ENCODE measurements at places on chromosomes 11 and 22. TPM values are rescaled to one million over a fixed set of nuclear protein-coding genes. Genes with fewer than 3 reads are reported as not detected.

GRCh38 chr11:75174781-75175370 is 24.0 kb downstream of the SLCO2B1 start:
- no peak overlapping the region for H3K4me3 ChIP-seq
- H3K36me3 ChIP-seq, result peaks cover 13% of the 10 kb centered on the region
- peak; percentile 60 for DNase-seq
- no peaks in the 10 kb centered on the region for H3K27me3 ChIP-seq

GRCh38 chr22:17884084-17884483 is 109.8 kb upstream of the BID start:
- no peak overlapping the region for H3K27ac ChIP-seq
- no peaks in the 10 kb centered on the region for H3K27me3 ChIP-seq
- no peaks in the 10 kb centered on the region for H3K4me1 ChIP-seq
- H3K4me3 ChIP-seq, result no peak overlapping the region
- peaks cover 61% of the 10 kb centered on the region for H3K36me3 ChIP-seq
- no peak for DNase-seq

DNA sequence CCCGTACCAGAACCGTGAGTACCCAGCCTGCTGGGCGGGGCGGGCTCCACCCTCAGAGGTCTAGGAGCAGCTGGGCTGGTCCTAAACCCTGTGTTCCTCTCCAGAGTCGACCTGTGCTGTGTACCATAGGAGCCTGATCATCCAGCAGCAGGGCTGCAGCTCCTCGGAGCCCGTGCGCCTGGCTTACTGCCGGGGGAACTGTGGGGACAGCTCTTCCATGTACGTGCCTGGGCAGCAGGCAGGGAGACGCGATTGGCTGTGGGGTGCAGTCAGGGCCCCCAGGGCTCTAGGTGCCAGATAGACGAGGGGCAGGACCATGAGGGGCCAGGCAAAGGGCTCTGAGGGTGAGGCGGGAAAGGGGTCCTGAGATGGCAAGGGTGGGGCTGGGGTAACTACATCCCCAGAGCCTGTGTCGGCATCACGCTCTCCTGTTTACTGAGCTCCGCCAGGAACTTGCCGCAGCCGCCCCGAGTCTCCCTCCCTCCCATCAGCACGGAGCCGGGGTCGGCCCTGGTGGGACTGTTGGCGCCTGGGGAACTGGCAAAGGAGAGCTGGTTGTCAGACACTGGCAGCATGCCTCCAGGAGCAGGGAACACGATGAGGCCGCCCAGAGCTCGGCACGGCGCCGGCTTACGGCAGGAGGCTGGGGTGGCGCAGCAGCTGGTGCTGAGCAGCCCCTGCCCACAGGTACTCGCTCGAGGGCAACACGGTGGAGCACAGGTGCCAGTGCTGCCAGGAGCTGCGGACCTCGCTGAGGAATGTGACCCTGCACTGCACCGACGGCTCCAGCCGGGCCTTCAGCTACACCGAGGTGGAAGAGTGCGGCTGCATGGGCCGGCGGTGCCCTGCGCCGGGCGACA is 22.9 kb upstream of the MUC5B start:
- DNase-seq, result no peak
- no peak overlapping the region for H3K4me3 ChIP-seq
- peaks cover 42% of the 10 kb centered on the region for H3K27me3 ChIP-seq
- no peak overlapping the region for H3K27ac ChIP-seq
- H3K36me3 ChIP-seq, result no peaks in the 10 kb centered on the region

DNA sequence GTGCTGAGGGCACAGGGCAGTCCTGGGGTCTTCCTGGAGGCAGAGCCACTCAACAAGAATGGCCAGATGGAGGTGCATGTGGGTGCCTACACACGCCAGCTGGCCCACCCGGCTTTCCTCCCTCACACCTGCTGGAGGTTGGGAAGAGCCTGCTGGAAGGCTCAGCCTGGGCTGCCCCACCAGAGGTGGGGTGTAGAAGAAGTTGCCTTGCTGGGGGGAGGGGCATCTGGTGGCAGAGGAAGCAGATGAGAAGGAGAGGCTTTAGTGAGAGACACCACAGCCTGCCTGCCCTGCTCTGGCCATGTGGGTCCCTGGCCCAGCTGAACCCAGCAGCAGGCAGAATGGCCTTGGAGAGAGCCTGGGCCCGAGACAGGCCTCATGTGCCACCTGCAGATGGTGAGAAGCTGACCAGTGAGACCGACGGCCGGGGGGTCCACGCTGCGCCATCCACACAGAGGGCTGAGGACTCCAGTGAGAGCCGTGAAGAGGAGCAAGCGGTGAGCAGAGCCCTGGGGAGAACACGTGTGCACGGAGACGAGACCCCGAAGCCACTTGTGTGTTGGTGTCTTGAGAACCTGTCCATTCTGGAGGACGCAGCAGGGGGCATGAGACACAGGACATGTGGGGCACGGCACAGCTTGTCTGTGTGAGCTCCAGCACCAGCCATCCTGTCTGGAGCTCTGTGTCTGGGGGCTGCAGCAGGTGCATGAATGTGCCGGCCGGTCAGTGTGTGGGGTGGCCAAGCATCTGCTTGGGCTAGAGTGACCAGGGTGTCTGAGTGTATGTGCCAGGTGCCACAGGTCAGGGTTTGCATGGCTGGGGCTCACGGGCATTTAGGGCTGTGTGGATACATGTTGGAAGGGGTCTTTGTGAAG is 2.7 kb downstream of the B4GALNT4 start:
- no peak for DNase-seq
- H3K36me3 ChIP-seq, result no peaks in the 10 kb centered on the region
- no peaks in the 10 kb centered on the region for H3K4me1 ChIP-seq
- H3K27me3 ChIP-seq, result peaks cover 14% of the 10 kb centered on the region
- H3K27ac ChIP-seq, result no peak overlapping the region
- no peak overlapping the region for H3K4me3 ChIP-seq

GRCh38 chr11:13183094-13183825 is 94.3 kb upstream of the BMAL1 start:
- H3K27ac ChIP-seq, result no peak overlapping the region
- no peaks in the 10 kb centered on the region for H3K4me1 ChIP-seq
- no peaks in the 10 kb centered on the region for H3K36me3 ChIP-seq
- no peak overlapping the region for H3K4me3 ChIP-seq
- DNase-seq, result no peak

Gene SF3A1
- 196 TPM for total RNA-seq

DNA sequence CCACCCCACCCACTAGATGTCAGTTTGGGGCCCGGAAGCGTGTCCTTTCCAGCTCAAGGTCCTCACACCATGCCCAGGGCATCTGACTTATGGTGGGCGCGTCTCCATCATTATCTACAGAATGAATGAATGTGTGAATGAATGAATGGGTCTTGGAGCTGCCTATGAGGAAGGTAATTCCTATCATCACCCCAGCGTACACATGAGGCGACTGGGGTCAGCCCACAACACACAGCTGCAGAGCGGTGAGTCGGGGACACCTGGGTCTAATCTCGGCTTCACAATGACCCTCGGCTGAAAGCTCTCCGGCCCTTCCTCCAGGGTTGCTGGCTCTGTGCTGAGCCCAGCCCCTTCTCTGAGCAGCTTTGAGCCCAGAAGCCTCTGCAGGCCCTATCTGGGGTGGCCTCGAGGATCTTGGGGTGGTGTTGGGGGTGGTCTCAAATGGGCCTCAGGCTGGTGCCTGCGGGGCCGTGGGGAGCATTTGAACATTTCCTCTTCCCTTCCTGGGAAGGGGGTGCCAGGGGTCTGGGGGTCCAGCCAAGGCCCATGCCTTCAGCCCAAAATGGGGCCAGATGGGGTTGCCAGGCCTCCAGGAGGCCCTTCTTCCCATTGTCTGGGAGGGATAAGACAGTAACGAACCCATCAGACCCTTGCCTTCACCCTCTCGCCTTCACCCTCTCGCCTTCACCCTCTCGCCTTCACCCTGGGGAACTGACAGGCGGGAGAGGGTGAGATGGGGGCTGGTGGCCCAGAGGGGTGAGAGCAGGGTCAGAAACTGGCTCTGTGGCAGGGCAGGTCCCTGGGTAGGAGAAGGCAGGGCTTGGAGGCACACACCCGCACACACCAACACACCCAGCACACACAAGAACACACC is 82.4 kb downstream of the MYEOV start:
- H3K36me3 ChIP-seq, result no peaks in the 10 kb centered on the region
- H3K27ac ChIP-seq, result no peak overlapping the region
- no peaks in the 10 kb centered on the region for H3K27me3 ChIP-seq

- peaks cover 25% of the 10 kb centered on the region for H3K4me1 ChIP-seq
- peaks cover 2% of the 10 kb centered on the region for H3K27me3 ChIP-seq
- no peaks in the 10 kb centered on the region for H3K36me3 ChIP-seq
- H3K4me3 ChIP-seq, result no peak overlapping the region
- H3K27ac ChIP-seq, result no peak overlapping the region
- DNase-seq, result no peak
Measured at GRCh38 chr11:446891-447290, 3.2 kb upstream of the PTDSS2 start.

Gene XNDC1N
- total RNA-seq, result 6.8 TPM

Gene P4HA3
- total RNA-seq, result 0.91 TPM

DNA sequence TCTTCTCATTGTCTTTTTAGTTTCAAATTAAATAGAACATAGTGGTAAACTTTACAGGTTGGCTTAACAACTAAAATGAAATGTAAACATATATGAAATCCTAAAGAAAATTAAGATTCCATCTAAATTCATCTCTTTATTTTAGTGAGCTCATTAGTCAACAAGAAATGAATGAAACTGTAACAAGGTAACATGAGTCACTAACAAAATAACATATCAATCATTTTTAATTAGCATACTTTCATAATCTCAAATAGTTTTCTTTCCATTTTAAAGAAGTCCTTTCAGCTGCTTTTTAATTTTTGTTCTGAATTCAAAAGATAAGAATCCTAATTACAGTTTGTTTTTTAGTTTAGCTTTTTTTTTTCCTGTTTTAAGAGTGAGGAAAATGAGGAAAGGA is 688.6 kb upstream of the TENM4 start:
- no peaks in the 10 kb centered on the region for H3K27me3 ChIP-seq
- DNase-seq, result no peak
- no peak overlapping the region for H3K27ac ChIP-seq
- H3K4me3 ChIP-seq, result no peak overlapping the region
- H3K4me1 ChIP-seq, result no peaks in the 10 kb centered on the region
- H3K36me3 ChIP-seq, result no peaks in the 10 kb centered on the region

- no peak overlapping the region for H3K4me3 ChIP-seq
- no peaks in the 10 kb centered on the region for H3K4me1 ChIP-seq
- no peak for DNase-seq
- no peaks in the 10 kb centered on the region for H3K27me3 ChIP-seq
- no peak overlapping the region for H3K27ac ChIP-seq
Measured at GRCh38 chr11:111623527-111624030, 21.3 kb downstream of the SIK2 start.

DNA sequence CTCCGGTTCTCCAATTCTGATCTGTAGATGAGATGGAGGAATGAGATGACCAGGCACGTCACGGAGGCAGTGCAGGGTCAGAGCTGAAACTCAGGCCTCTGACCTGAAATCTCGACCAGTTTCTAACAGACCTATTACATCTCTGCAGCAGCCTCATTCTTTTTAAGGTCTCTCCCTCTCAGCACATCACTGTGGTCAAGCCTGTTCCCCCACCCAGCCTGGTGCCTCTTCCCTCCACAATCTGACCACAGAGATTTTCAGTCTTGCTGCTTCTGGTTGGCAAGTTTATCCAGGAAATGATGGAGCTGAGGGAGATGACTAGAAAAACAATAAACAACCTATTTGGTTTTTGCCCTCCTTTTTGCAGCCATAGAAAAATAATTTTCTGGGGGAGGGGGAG is 9.5 kb downstream of the GRAMD1B start:
- no peaks in the 10 kb centered on the region for H3K27me3 ChIP-seq
- no peak overlapping the region for H3K27ac ChIP-seq
- no peak overlapping the region for H3K4me3 ChIP-seq
- H3K36me3 ChIP-seq, result no peaks in the 10 kb centered on the region

DNA sequence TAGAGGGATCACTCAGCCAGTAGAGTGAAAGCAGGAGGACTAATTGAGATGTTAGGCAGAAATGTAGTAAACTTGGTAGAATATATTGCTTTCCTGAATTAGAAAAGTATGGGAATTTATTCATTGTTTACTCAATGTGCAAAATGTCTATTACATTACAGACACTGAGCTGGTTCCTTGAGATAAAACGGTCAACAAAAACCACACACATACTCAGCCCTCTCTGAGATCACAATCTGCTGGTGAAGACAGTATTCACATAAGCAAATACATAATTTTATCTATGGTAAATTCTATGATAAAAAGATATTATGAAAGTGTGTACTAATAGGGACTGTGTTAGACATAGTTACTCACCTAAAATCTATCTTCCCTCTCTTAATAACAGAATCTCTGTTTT is 833.5 kb downstream of the KCNA4 start:
- H3K4me1 ChIP-seq, result no peaks in the 10 kb centered on the region
- no peak overlapping the region for H3K4me3 ChIP-seq
- no peaks in the 10 kb centered on the region for H3K36me3 ChIP-seq
- DNase-seq, result no peak

Gene C11orf91
- total RNA-seq, result not detected

- H3K4me1 ChIP-seq, result no peaks in the 10 kb centered on the region
- H3K36me3 ChIP-seq, result no peaks in the 10 kb centered on the region
- H3K27ac ChIP-seq, result no peak overlapping the region
- H3K27me3 ChIP-seq, result no peaks in the 10 kb centered on the region
Measured at GRCh38 chr22:38554281-38554680, 15.7 kb downstream of the DMC1 start.

GRCh38 chr22:24338726-24339451 is 68.3 kb downstream of the SPECC1L start:
- H3K4me1 ChIP-seq, result peaks cover 13% of the 10 kb centered on the region
- DNase-seq, result peak; percentile 69
- no peak overlapping the region for H3K4me3 ChIP-seq

Gene CARD18
- total RNA-seq, result not detected

- no peaks in the 10 kb centered on the region for H3K36me3 ChIP-seq
- peaks cover 17% of the 10 kb centered on the region for H3K27me3 ChIP-seq
- no peaks in the 10 kb centered on the region for H3K4me1 ChIP-seq
- H3K4me3 ChIP-seq, result no peak overlapping the region
Measured at GRCh38 chr22:27417421-27417814, 384.1 kb downstream of the MN1 start.

DNA sequence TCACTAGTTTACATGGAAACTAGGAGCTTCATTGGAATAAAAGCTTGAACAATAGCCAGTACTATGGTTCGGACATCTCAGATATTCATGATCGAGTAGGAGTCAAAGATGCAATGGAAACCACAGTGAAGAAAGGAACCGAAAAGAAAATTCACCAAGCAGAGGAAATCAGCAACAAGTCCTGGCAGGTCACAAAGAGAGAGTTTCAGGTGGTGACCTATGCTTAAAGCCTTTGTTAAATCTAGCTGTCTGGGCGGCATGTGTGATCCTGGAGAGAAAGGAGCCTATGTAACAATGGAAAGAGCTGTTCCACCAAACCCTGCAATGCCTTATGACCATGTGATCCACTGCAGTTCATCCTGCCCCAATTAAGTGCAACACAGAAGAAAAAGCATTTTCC is 68.9 kb upstream of the POU2AF2 start:
- DNase-seq, result no peak
- no peak overlapping the region for H3K27ac ChIP-seq
- no peaks in the 10 kb centered on the region for H3K4me1 ChIP-seq
- no peaks in the 10 kb centered on the region for H3K27me3 ChIP-seq
- H3K36me3 ChIP-seq, result no peaks in the 10 kb centered on the region

Gene BEST1
- 2.5 TPM for total RNA-seq

All from adrenal gland (tissue), 19 donors.